Transverse colon (tissue), 4 donors: ENCODE measurements at places on chromosomes 7 and 10. TPM values are rescaled to one million over a fixed set of nuclear protein-coding genes. Genes with fewer than 3 reads are reported as not detected.

Gene CTAGE8
- not detected for total RNA-seq

Gene EIF5AL1
- 0.27 TPM for total RNA-seq

Gene AGR2
- 175 TPM for total RNA-seq

Gene PAX2
- not detected for total RNA-seq

Gene PRKG1
- total RNA-seq: 28.7 TPM

Gene BHLHA15
- 7.3 TPM for total RNA-seq

Gene ESYT2
- total RNA-seq: 89.4 TPM

Gene GPRIN2
- total RNA-seq: 31.3 TPM

Gene SRRT
- 64.6 TPM for total RNA-seq

Gene ANXA8L1
- not detected for total RNA-seq

Gene FFAR4
- total RNA-seq: 14.9 TPM

Gene SLC29A4
- total RNA-seq: 1.1 TPM

Gene HBP1
- 89.6 TPM for total RNA-seq

Gene MYH16
- total RNA-seq: not detected

DNA sequence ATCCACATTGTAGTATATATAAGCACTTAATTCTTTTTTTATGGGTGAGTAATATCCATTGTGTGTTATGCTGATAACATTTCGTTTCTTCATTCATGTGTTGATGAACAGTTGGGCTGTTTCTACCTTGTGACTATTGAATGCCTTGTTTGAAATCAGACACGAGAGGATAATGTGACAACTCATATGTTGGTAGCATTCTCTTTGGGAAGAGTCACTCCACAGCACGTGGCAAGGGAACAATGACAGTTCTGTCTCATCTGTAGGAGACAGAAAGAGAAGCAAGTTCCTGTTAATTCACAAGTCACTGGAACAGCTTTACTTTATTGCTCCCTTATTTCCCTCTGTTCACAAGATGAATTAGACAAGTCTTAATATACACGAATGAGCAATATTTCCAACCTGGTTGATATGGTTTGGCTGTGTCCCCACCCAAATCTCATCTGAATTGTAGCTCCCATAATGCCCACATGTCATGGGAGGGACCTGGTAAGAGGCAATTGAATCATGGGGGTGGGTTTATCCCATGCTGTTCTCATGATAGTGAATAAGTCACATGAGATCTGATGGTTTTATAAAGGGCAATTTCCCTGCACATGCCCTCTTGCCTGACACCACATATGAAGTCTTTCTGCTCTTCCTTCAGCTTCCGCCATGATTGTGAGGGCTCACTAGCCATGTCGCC lies 125.3 kb downstream of the SEC23IP start:
- no peak for DNase-seq
- H3K27ac ChIP-seq: no peak overlapping the region
- H3K27me3 ChIP-seq: no peaks in the 10 kb centered on the region
- no peak overlapping the region for H3K4me3 ChIP-seq
- H3K4me1 ChIP-seq: no peaks in the 10 kb centered on the region

- H3K36me3 ChIP-seq: no peaks in the 10 kb centered on the region
- no peak for DNase-seq
- no peaks in the 10 kb centered on the region for H3K4me1 ChIP-seq
- no peaks in the 10 kb centered on the region for H3K27me3 ChIP-seq
- no peak overlapping the region for H3K27ac ChIP-seq
- H3K4me3 ChIP-seq: no peak overlapping the region
These were observed 60.9 kb downstream of the C10orf90 start for GRCh38 chr10:126609566-126609965.

GRCh38 chr10:1369197-1369596 lies 313.0 kb downstream of the WDR37 start:
- no peaks in the 10 kb centered on the region for H3K36me3 ChIP-seq
- H3K27ac ChIP-seq: no peak overlapping the region
- H3K27me3 ChIP-seq: no peaks in the 10 kb centered on the region
- no peaks in the 10 kb centered on the region for H3K4me1 ChIP-seq

GRCh38 chr7:116041615-116042014 lies 11.1 kb upstream of the TFEC start:
- H3K27ac ChIP-seq: no peak overlapping the region
- H3K36me3 ChIP-seq: no peaks in the 10 kb centered on the region
- no peak overlapping the region for H3K4me3 ChIP-seq
- no peaks in the 10 kb centered on the region for H3K4me1 ChIP-seq

- H3K36me3 ChIP-seq: no peaks in the 10 kb centered on the region
- DNase-seq: no peak
- H3K27ac ChIP-seq: no peak overlapping the region
- H3K27me3 ChIP-seq: no peaks in the 10 kb centered on the region
- H3K4me3 ChIP-seq: no peak overlapping the region
These were observed 135.1 kb downstream of the ZMIZ1 start for GRCh38 chr10:79203833-79204232.

- H3K4me3 ChIP-seq: no peak overlapping the region
- no peaks in the 10 kb centered on the region for H3K36me3 ChIP-seq
- peak overlapping the region; percentile 68 for H3K27ac ChIP-seq
- DNase-seq: no peak
These were observed 243.0 kb upstream of the GLI3 start for GRCh38 chr7:42479816-42480633.

- H3K4me1 ChIP-seq: peaks cover 8% of the 10 kb centered on the region
- DNase-seq: no peak
- H3K27me3 ChIP-seq: no peaks in the 10 kb centered on the region
- no peak overlapping the region for H3K4me3 ChIP-seq
These were observed 58.3 kb downstream of the ST7 start for GRCh38 chr7:117011419-117012260.

GRCh38 chr10:293636-294035 lies 158.4 kb downstream of the ZMYND11 start:
- no peak overlapping the region for H3K27ac ChIP-seq
- no peaks in the 10 kb centered on the region for H3K27me3 ChIP-seq
- H3K4me3 ChIP-seq: no peak overlapping the region
- H3K36me3 ChIP-seq: no peaks in the 10 kb centered on the region

GRCh38 chr10:51699475-51700227 lies at the start of gene CSTF2T:
Gene CSTF2T (minus strand): TSS chr10:51699595. CDS start chr10:51699549, 46 bp downstream.
- H3K36me3 ChIP-seq: no peaks in the 10 kb centered on the region
- peaks cover 25% of the 10 kb centered on the region for H3K4me1 ChIP-seq
- peak; percentile 93 for DNase-seq
- peak within 1 kb of the TSS; percentile 89 for H3K4me3 ChIP-seq

- no peaks in the 10 kb centered on the region for H3K27me3 ChIP-seq
- no peak overlapping the region for H3K4me3 ChIP-seq
- no peak for DNase-seq
- H3K27ac ChIP-seq: no peak overlapping the region
These were observed 110.3 kb upstream of the STEAP1B start for GRCh38 chr7:22610263-22610662.

DNA sequence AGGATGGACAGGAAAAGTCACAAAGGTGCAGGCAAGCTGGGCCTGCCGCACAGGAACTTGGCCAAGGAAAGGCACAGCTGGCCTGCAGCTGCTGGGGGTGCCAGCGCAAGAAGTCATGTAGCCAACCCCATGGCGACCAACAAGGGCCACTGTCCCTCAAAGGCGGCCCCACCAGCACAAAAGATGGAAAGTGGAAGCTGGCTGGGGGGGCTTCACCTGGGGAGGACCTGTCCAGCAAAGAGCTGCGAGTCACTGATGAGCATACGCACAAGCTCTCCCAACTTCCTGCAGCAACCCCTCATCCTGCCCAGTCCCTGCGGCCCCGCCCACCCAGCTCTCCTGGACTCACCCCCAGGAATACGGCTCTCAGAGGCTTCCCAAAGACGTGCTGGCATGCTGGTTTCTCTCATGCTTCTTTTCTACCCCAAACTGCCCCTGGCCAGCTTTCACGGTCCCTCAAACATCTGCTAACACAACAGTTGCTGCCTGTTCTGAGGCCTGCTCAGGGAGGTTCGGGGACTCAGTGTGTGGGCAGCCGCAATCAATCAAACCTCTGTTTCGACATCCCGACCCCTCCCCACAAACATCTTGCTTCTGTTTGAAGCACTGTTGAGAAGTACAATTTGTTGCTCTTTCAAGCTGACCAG lies 67.6 kb downstream of the FAM53B start:
- H3K4me3 ChIP-seq: no peak overlapping the region
- no peaks in the 10 kb centered on the region for H3K27me3 ChIP-seq
- peaks cover 78% of the 10 kb centered on the region for H3K4me1 ChIP-seq
- DNase-seq: no peak
- H3K36me3 ChIP-seq: peaks cover 6% of the 10 kb centered on the region

- H3K4me1 ChIP-seq: no peaks in the 10 kb centered on the region
- no peak overlapping the region for H3K4me3 ChIP-seq
- no peaks in the 10 kb centered on the region for H3K27me3 ChIP-seq
- H3K36me3 ChIP-seq: peaks cover 21% of the 10 kb centered on the region
- DNase-seq: no peak
These were observed 45.7 kb upstream of the STRIP2 start for GRCh38 chr7:129388333-129389098.

GRCh38 chr10:4443419-4443818 lies 382.6 kb upstream of the AKR1E2 start:
- no peak overlapping the region for H3K27ac ChIP-seq

DNA sequence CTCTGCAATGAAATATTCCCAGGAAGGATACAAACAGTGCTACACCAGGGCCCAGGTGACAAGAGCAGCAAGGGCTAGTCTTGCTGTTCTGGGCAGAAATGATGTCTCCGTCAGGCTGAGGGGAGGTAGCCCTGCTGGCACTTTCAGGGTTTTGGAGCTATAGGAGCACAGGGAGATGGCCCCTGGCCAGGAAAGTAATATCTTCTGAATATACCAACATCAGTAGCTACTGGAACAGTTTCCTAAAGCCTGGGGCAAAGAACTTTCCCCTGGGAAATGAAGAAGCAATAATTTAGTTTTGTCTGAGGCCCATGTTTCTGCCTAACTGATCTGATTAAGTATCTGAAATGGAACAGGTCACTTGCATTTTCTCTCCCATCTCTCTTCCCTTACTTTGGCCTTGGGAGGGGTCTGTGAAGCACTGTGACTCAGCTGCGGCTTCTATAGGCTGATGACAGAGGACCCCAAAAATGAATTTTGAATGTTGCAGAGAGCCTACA lies 489.1 kb upstream of the PODXL start:
- no peak overlapping the region for H3K27ac ChIP-seq
- H3K4me1 ChIP-seq: no peaks in the 10 kb centered on the region
- no peak for DNase-seq
- no peaks in the 10 kb centered on the region for H3K36me3 ChIP-seq
- H3K27me3 ChIP-seq: no peaks in the 10 kb centered on the region

- H3K27me3 ChIP-seq: peaks cover 10% of the 10 kb centered on the region
- H3K27ac ChIP-seq: no peak overlapping the region
- DNase-seq: no peak
- no peaks in the 10 kb centered on the region for H3K4me1 ChIP-seq
- no peaks in the 10 kb centered on the region for H3K36me3 ChIP-seq
These were observed 270.5 kb upstream of the PODXL start for GRCh38 chr7:131826960-131827359.

DNA sequence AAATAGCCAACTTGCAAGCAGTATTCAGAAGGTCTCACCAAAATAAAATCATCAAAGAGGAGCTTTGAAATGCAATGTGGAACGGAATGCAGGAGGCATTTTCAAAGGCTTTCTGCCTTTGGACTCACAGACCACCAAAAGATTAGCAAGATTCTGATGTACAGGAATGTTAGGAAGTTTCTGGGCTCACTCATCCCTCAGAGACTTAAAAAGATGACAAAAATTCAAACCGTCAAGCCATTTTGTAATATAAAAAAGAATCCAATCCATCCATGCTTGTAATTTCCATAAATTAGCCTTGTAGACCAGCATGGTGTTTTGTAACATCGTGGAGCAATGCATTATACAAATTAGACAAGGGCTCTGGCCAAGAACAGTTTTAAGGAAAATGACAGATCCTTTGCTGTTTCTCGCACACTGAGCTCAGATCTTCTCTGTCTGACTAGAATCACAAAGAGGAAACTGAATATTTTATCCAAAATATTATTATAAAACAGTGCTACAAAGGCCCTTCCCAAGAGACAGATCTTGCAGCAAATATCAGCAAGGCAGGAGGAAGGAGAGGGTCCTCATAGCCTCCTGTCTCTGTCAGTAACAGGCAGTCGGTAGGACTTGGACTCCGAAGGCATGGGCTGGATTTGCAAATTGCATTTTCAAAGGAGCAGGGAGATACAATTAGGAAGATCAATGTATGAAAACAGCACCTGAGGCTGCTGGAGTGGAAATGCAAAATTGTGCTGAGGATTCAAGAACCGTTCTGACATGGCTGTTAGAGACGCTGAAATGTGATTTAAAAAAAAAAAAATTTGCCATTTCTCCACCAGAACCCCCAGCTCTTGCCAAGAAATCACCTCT lies 57.4 kb upstream of the NRP1 start:
- no peak for DNase-seq
- H3K4me3 ChIP-seq: no peak overlapping the region
- H3K36me3 ChIP-seq: no peaks in the 10 kb centered on the region
- no peaks in the 10 kb centered on the region for H3K4me1 ChIP-seq

GRCh38 chr10:62000726-62001125 lies 99.2 kb downstream of the ARID5B start:
- no peak overlapping the region for H3K27ac ChIP-seq
- no peak overlapping the region for H3K4me3 ChIP-seq
- H3K36me3 ChIP-seq: no peaks in the 10 kb centered on the region
- no peak for DNase-seq
- H3K27me3 ChIP-seq: no peaks in the 10 kb centered on the region

- no peak for DNase-seq
- H3K4me1 ChIP-seq: peaks cover 35% of the 10 kb centered on the region
- H3K27me3 ChIP-seq: no peaks in the 10 kb centered on the region
- no peaks in the 10 kb centered on the region for H3K36me3 ChIP-seq
- H3K4me3 ChIP-seq: no peak overlapping the region
These were observed 23.5 kb downstream of the VCL start for GRCh38 chr10:74021248-74022055.

DNA sequence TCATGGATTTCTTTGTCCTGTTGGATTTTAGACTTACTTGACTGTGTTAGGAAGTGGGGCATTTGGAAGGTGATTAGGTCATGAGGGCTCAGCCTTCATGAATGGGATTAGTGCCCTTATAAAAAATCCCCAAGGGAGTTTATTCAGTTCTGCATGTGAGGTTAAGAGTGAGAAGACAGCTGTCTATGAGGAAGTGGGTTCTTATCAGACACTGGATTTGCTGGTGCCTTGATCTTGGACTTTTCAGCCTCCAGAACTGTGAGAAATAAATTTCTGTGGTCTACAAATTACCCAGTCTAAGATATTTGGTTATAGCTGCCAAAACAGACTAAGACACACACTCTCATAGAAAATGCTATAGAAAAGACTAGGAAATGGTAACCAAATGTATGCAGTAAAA lies 724.7 kb upstream of the FZD8 start:
- H3K4me1 ChIP-seq: no peaks in the 10 kb centered on the region
- no peak overlapping the region for H3K27ac ChIP-seq
- DNase-seq: no peak
- H3K4me3 ChIP-seq: no peak overlapping the region
- no peaks in the 10 kb centered on the region for H3K36me3 ChIP-seq
- no peaks in the 10 kb centered on the region for H3K27me3 ChIP-seq

- H3K4me3 ChIP-seq: no peak overlapping the region
- peak; percentile 51 for DNase-seq
- no peaks in the 10 kb centered on the region for H3K27me3 ChIP-seq
- no peaks in the 10 kb centered on the region for H3K36me3 ChIP-seq
- peak overlapping the region; percentile 78 for H3K27ac ChIP-seq
These were observed 29.7 kb upstream of the ZNRF2 start for GRCh38 chr7:30254717-30255063.

GRCh38 chr7:84238596-84238995 lies 44.0 kb upstream of the SEMA3A start:
- no peak overlapping the region for H3K4me3 ChIP-seq
- no peaks in the 10 kb centered on the region for H3K36me3 ChIP-seq
- H3K4me1 ChIP-seq: no peaks in the 10 kb centered on the region
- H3K27me3 ChIP-seq: no peaks in the 10 kb centered on the region
- no peak overlapping the region for H3K27ac ChIP-seq

GRCh38 chr10:128050121-128050516 lies 76.1 kb downstream of the MKI67 start:
- H3K27me3 ChIP-seq: no peaks in the 10 kb centered on the region
- no peaks in the 10 kb centered on the region for H3K36me3 ChIP-seq
- H3K4me3 ChIP-seq: no peak overlapping the region
- no peak for DNase-seq
- H3K4me1 ChIP-seq: peaks cover 3% of the 10 kb centered on the region
